Activated CD8-positive, alpha-beta memory T cell treated with anti-CD3 and anti-CD28 coated beads, Interleukin-2, amount 50 U/mL, for 4 hours (primary cell): ENCODE measurements at places on chromosomes 1 and 21.

DNA sequence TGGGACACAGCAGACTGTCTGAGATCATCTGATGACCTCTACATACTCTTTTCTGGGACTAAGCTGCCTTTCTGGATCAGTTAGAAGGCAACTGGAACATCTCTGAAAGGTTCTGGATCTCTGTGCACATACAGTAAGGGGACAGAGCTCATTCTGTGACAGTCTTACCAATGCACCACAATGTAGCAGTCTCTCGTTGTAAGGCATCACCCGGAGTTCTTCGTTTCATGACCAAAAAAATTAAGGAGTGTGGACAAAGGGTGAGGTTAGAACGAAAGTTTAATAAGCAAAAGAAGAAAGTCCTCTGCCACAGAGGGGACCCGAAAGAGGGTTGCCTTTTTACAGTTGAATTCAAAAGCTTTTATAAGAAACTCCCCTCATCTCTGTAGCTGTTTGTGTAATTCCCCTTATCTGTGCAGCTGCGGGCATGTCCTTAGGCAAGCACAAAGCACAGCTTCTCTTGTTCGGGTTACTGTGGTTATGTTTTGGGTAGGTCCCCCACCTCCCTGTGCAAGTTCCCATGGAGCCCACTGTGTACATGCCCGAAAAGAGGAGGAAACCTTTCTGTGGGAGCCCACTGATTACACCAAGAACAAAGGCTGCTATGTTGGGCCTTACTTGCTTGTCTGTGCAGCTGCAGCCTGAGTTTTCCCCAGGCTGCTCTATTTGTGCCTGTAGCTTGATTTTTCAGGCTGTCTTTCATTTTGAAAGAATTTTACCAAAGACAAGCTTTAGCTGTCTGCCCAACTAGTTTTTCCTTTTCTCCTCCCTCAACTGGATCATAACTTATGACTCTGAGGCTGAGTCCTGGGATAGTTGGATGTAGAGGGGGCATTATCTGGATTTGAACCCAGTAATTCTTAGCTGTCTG is 53.1 kb upstream of the CACNA1E start:
- no peak for DNase-seq

GRCh38 chr1:22256213-22256512 is 113.3 kb upstream of the WNT4 start:
- no peak for DNase-seq

DNA sequence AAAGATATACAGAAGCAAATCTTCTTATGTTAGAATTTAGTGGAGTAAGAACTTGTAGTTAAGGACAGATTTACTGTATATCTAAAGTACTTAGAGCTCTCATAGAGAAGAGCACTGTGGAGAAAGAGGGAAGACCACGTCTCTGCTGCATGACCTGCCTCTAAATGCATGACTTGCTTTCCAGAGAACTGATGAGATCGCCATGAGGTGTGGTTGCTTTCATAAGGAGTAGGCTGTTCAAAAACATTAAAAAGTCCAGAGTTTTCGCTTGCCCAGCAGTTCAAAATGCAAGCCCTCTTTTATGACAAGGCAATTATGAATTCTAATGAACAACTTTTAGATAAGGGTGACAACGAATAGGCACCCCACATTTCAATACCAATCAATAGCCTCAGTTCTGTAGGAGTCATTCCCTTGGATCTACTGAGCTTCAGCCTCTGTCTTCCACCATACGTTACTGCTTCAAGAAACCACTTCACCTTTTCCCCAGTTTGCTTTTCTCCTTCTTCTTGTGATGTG is 24.9 kb downstream of the SLC30A10 start:
- no peak for DNase-seq

- no peak for DNase-seq
These were observed 52.2 kb downstream of the SDC3 start for GRCh38 chr1:30856260-30856790.

GRCh38 chr1:64505232-64505943 is 35.5 kb downstream of the CACHD1 start:
- DNase-seq, result peak; percentile 56

GRCh38 chr21:26946744-26947446 is 20.0 kb downstream of the ADAMTS5 start:
- no peak for DNase-seq

DNA sequence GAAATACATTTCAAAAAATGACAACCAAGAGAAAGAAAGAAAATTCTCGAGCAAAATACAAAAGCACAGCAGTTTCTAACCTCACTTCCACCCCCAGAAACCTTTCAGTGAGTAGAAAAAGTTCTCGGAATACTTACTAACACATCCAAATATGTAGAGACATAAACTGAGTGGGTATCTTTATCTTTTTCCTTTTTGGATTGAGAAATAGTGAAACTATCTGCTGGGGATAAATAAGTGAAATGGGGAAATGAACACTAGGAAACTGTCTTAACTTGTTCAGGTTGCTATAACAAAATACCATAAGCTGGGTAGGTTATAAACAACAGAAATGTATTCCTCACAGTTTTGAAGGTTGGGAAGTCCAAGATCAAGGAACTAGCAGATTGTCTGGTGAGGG is 72.0 kb downstream of the VCAM1 start:
- DNase-seq, result no peak

DNA sequence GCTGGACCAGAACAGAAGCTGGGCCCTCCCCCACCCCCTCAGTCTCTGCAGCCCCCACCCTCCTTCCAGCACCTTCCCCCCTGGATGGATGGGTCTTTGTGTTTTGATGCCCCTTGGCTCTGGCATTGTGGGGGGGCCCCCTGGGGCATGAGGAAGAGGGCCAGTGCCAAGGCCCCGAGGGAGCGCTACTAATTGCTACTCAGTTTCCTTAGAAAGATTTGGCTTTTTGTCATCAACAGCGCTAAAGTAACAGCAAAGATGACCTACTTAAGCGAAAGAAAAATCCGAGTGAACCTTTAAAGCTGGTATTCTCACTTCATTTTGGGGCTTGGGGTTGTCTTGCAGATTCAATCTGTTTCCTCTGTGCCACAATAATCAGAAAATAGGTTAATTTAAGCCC is 63.5 kb downstream of the SKI start:
- DNase-seq, result no peak

DNA sequence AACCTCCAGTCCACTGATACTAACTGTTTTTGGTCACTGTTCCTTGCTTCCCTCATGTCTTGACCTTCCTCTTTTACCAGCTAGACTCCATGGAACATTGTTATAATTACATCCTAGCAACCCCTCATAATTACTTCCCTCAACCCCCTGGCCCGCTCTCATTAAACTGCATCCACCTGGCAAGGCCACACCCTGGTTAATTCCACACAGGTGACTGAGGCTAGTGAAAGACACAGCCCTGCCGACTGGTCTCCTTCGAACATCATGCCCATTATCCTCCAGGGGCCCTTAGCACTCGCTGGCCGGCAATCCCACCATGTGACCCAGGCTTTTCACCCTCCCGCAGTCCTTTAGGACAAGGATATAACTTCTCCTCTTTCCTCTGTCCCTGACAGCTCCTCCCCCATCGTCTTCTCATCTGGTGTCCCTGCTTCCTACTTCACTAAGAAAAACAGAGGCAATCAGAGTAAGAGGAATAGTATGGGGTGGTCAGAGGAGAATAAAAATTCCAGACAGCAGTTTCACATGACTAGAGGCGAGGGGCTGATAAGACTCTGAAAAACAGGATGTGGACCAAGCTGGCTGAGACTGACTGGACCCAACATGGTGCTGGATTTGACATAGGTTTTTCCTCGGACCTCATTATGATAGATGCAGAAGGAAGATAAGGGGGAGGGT is 8.8 kb upstream of the TENT5B start:
- no peak for DNase-seq

DNA sequence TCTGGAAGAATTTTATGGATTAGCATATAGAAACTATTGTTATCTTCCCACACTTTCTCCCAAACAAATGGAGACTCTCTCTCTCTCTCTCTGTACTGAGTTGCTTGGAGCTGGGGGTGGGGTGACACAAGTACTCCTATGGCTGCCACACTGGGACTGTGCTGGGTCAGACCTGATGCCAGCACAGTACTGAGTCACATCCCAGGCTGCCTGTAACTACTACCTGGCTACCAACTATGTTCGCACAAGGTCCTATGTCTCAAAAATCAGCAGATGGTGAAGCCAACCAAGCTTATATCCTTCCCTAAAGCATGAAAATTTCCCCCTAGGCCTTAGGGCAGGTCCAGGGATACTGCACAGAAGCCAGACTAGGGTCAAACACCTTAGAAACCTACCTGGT is 66.6 kb downstream of the FAF1 start:
- no peak for DNase-seq

GRCh38 chr1:48878191-48878940 is 101.7 kb upstream of the BEND5 start:
- DNase-seq, result no peak

GRCh38 chr21:33302796-33303195 is 22.0 kb upstream of the IFNAR1 start:
- DNase-seq, result no peak

GRCh38 chr1:5430136-5430535 is 562.1 kb downstream of the NPHP4 start:
- no peak for DNase-seq

DNA sequence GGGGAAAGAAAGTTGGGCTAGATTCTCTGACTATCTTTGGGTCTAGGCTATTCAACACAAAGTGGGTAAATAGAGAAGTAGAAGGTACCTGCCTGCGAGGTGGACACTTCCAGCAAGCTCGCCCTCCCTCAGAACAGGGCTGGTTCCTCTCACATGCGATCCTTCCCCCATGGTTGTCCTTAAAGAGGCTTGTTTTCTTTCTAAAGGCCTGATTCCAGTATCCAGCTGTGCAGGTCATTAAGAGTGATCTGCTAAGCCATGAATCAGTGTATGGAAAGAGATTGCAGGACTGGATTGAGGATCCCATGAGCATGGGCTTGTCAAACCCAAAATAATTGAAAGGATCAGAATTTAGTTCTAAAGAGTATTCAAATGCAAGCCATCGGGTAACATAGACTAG is 189.0 kb downstream of the URB2 start:
- no peak for DNase-seq

DNA sequence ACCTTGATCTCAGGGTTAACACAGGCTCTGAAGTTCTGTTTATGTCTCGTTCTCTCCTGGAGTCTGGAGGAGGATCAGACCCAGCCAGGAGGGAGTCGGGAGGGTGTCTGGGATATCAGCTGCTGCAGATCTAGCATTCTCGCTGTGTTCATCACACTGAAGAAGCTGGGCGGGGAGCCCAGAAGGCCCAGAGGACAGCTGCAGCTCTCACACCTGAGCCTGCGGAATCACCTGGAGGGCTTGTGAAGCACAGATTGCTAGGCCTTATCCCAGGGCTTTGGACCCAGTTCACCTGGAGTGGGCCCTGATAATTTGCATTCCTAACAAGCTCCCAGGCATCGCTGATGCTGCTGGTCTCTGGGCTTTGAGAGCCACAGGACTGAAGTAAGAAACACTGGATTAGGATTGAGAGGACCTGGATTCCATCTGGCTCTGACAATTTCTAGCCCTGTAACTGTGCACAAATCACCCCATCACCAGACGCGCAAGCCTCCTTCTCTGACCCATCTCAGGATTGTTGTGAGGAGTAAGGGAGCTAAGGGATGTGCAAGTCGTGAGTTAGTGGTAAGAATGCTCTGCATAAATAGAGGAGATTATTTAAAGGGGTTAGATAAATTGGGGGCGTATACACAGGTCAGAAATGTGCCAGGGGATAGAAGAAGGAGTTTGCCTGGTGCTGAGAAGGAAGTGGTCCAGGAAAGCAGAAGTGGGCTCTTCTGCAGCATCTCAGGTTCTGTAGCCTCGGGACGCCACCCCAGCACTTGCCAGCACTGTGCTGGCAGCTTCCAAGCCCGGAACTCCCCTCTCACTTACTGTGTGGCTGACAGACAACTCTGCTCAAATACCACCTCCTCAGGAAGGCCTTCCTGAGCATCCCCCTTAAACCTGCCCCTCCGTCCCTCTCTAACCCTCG is 19.1 kb downstream of the ABCA4 start:
- no peak for DNase-seq
